ENCODE measurements at places on chromosomes 12 and 14. TPM values are rescaled to one million over a fixed set of nuclear protein-coding genes. Genes with fewer than 3 reads are reported as not detected.

- DNase-seq, result no peak
These were observed 120.5 kb downstream of the TBC1D30 start for GRCh38 chr12:64944966-64945365.

- no peak for DNase-seq
These were observed 18.3 kb downstream of the TMEM106C start for GRCh38 chr12:47981496-47982260.

GRCh38 chr14:31881531-31882310 lies 195.4 kb upstream of the ARHGAP5 start:
- no peak for DNase-seq

DNA sequence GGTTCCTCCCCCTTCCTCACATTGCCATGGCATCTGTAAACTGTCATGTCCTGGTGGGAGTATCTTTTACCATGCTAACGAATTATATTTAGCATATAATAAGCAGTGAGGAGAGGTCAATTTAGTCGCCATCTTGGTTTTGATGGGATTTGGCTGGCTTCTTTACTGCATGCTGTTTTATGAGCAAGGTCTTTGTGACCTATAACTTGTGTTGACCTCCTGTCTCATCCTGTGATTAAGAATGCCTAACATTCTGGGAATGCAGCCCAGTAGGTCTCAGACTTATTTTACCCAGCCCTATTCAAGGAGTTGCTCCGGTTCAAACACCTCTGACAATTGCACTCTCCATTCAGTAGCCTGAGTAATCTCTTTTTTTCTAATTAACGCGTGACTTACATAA lies 2.1 kb upstream of the EIF4B start:
- DNase-seq, result no peak

- DNase-seq, result no peak
These were observed 279.8 kb downstream of the SOX5 start for GRCh38 chr12:23669691-23670090.

GRCh38 chr14:71346685-71347084 lies 439.4 kb downstream of the PCNX1 start:
- DNase-seq, result no peak

GDF3 gene
- 77.7 TPM for total RNA-seq

GRCh38 chr14:49586673-49587460 lies 687 bp upstream of the RPS29 start:
- DNase-seq, result peak; percentile 32

DNA sequence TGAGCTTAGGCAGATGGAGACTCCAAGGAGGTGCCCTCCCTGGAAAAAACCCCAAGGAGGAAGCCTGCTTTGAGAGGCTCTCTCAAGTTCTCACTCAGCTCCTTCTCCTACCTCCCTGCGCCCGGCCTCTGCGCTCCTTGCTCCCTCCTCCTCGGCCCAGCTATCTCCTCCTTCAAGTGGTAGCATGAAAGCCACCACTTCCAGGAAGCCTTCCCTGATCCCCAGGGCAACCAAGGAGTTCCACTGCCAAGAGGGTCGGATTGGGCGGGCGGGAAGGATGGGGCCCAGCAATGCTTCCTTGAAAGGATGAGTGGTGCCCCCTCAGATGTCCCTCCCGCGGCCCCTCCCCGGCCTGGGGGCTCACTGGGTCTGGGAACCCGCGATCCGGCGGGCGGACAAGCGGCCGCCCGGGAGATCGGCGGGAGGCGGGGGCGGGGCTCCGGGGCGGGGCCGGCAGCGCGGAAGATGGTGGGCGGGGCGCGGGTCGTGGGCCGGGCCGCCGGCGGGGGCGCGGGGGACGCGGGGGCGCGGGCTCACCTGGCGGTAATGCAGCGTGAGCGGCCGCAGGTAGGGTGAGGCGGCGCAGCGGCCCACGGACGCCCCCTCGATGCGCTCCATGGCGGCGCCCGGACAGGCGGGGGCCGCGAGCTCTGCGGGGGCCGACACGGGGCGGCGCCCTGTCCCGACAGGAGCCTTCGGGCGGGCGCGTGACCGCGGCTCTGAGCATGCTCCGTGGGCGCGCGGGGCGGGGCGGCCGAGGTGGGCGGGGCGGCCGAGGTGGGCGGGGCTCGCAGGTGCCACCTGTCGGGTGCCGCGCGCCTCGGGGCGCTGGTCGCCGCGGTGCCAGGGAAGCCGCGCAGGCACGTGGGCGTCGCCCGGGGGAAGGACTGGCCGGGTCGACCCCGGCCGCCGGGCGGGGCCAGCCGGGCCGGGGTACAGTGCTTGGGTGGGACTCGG lies at the start of gene NUDT14:
NUDT14 (minus strand) TSS at position 721 of the 957 bp plus-strand sequence; CDS start at position 618, 103 bp downstream.
- peak; percentile 78 for DNase-seq

DNA sequence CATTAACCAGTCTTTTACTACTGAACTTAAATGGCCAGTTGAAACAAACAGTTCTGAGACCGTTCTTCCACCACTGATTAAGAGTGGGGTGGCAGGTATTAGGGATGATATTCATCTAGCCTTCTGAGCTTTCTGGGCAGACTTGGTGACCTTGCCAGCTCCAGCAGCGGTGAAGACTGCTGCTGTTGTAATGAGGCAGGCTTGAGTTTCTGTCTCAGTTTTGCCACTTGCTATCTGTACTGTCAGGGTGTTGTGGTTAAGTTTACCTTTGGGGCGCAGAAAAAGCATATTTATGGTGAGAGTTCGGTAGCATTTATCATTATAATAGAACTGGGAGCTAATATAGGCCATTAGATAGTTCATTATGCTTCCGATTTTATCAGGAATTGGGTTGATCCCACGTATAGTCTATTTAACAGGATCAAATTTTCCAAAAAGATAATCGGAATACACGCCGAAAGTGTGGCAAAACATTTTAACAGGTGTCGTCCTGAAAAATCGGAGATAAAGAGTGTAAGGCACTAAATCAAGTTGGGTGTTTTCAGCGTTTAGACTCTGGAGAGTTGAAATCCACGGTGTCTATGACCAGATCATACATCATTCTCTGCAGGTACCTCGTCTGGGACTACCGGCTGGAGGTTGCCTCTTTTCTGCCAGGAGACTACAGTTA lies 688 bp upstream of the NECAP1 start:
- DNase-seq, result no peak

- no peak for DNase-seq
These were observed 110.4 kb downstream of the KCNK10 start for GRCh38 chr14:88212691-88213090.
